Activated CD4-positive, alpha-beta T cell treated with anti-CD3 and anti-CD28 coated beads for 48 hours (primary cell): ENCODE measurements at places on chromosomes 2 and 18.

DNA sequence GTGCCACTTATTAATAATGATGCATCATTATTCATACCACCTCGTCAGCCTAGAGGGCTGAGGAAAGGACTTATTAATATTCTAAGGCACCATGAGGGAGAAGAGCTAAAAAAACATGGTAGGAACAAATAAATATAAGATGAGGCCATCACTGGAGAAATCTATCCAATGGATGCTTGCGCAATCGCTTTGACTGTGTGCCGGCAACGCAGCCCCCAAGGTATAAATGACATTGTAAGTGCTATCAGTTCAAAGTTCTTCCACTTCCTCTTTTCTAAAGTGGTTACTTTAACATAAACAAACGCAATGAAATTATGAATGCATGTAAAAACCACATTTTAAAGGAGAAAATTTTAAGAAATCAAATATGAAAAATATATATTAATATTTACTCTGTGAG lies 164.6 kb downstream of the EIPR1 start:
- DNase-seq: no peak

DNA sequence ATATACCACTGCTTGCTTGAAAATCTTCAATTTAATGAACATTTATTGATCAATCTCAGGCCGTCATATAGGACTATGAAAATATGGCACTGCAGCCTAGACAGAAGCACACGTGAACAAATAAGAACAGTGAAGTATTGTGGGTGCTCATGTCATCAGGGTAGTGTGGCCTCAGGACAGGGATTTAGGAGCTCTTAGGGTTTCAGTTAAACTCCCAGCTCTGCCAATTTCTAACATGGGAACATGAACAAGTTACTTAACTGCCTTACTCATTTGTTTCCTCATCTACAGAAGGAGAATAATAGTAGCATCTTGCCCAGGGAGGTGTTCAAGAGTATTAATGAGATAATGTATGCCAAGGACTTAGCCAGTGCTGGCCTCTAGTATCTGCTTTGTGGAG lies 146.0 kb upstream of the MAP3K20 start:
- DNase-seq: no peak

DNA sequence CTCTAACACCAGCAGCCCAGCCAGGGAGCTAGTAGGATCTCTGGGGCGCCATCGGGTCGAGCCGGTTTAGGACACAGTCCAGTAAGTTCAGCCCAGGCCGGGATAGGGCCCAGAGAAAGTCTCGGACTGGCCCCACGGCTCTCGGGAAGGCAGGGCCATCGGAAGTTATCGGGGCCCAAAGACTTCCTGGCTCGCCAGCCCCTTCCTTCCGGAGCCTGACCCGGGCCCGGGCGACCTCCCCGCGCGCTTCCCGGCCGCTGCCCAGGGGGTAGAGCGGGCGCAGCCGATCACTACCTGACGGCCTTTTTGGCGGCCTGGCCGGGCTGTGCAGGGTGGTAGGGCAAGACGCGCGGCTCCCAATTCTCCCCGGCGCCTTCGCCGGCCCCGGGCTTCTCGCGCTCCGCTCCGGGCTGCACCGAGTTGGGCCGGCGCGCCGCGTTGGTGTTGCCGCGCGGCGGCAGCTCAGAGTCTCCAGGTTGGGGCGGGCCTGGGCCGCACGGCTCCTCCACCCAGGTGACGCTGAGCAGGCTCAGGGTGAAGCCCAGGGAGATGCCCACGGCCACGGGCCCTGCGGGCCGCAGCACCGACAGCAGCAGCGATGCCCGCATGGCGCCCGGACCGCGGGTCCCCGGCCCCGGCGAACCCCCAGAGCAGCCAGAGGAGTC lies 546 bp downstream of the CHPF start:
- DNase-seq: no peak

DNA sequence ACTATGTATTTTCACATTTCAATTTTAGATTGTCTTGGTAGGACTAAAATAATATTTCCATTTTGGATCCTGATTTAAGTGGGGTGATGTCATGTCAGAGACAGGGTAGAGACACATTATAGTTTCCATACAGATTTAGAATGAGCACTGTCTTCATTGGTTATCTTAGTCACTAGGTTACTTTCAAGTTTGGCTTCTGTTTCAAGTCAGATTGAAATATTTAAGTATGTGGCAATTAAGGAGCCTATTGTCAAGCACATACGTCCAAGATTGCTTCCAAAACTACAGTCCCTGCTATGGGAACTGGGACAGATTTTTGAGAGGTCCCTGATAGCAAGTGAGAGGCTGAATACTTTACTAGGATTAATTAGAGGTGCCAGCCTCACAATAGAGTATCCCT lies 89.2 kb upstream of the FAM117B start:
- no peak for DNase-seq

DNA sequence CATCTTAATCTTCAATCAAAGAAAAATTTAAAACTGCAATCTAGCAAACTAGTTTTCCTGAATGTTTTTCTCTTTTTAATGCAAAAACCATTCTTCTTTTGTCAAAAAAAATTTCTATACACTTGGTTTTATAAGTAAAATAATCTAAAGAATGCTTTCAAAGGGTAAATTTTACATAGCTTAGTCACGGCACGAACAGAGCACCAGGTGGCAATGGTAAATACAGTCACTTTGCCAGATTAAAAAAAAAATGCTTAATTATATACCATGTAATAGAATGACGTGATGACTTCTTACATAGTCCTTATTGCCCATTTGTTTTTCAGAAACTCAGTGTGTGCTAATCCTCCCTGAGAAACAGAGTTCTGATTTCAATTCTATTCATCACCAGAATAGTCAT lies 10.4 kb downstream of the FEZ2 start:
- no peak for DNase-seq

DNA sequence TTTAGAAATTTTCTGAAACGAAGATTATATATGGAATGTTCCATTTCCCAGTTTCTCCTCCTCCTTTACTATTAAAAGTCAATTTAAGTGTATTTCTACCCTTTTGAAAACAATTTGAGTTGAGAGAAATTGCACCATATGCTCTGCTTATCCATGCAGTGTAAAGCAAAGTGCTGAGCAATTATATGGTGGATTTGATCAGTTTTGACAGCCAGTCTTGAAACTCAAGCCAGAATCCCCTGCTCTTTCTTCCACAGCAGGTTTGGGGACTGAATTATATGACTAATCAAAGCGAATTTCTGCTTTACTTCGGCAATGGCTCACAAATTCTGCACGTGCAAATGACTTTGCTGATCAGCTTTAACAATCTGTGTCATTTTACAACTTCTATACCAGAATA lies 1183.6 kb downstream of the LRP1B start:
- no peak for DNase-seq

GRCh38 chr2:239381709-239382134 lies 19.1 kb downstream of the HDAC4 start:
- peak; percentile 63 for DNase-seq

GRCh38 chr2:241808051-241808720 lies 807 bp upstream of the NEU4 start:
- no peak for DNase-seq

- no peak for DNase-seq
These were observed 831.1 kb downstream of the GALR1 start for GRCh38 chr18:78080761-78081160.

DNA sequence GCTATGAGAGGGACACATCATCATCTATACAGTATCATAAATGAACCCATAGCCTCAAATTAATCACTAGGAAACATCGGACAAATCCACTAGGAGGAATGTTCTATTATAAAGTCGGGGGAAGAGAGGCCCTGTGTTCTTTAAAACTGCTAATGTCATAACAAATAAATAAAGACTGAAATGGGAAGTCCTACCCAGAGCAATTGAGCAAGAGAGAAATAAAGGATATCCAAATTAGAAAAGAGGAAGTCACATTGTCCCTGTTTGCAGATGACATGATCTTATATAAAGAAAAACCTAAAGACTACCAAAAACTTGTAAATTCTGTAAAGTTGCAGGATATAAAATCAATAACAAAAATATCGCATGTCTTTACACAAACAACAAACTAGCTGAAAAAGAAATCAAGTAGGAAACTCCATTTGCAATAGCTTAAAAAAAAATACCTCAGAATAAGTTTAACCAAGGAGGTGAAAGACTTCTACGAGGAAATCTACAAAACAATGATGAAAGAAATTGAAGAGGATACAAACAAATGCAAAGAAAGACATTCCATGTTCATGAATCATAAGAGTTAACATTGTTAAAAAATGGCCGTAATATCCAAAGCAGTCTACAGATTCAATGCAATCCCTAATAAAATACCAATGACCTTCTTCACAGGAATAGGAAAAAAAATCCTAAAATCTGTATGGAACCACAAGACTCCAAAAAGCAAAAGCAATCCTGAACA lies 30.6 kb downstream of the RTN4 start:
- no peak for DNase-seq

GRCh38 chr2:113190871-113191270 lies 17.1 kb downstream of the PSD4 start:
- no peak for DNase-seq

- no peak for DNase-seq
These were observed 170.7 kb downstream of the MYO1B start for GRCh38 chr2:191415858-191416257.

DNA sequence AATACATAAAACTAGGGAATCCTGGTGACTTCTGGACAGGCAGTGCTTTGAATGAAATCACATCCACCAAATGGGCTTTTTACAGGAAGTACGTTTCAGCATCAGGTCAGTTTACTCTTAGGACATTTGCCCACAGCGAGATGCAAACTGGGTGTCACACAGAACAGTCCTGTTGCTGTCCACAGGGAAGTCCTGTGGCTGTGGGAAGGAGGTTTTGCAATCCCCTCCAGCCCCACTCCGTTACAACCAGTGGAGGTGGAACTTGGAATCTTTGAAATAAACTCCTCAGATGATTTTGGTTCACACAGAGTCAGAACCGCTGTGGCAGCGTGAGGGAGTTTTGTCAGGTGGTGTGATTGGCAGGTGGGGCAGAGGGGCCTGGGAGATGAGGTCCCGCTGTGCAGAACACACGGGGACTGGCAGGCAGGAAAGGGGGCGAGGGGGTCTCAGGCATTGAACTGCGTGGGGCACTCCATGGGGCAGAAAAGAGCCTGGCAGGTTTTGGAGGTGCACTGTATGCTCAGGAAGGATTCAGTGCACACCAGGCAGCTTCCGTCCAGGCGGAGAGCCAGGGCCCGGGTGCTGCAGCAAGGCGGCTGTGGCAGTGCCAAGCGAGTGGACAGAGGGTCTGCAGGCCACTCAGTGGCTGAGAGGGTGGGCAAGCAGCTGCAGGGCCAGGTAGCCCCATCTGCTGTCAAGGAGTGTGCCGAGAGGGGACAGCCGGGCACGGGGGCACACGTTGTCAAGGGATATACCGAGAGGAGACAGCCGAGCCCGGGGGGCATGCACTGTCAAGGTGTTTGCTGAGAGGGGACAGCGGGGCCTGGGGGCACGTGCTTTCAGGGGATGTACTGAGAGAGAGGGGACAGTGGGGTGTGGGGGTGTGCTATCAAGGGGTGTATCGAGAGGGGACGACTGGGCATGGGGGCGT lies 148.7 kb downstream of the LDLRAD4 start:
- no peak for DNase-seq

DNA sequence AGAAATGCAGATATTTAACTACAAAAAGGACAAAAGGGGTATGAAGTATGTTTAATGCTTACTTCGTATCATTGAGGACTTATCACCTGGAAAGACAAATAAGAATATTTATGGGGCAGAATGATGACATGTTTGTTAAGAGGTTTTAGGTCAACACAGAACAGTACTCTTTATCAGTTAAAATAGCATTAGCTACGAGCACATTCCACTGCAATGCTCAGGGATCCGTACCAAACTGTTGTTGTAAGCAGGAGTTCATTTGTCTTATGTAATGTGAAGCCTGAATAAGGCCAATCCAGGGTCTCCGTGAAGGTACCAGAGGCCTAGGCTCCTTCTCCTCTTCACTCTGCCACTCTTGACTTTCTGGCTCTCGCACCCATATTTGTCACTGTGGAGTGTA lies 465.7 kb upstream of the NRP2 start:
- no peak for DNase-seq

- DNase-seq: no peak
These were observed 84.7 kb downstream of the CDC42EP3 start for GRCh38 chr2:37586663-37587317.

- no peak for DNase-seq
These were observed 317.4 kb downstream of the EN1 start for GRCh38 chr2:118529908-118530599.
